ENCODE measurements at places on chromosomes 1 and 21. TPM values are rescaled to one million over a fixed set of nuclear protein-coding genes. Genes with fewer than 3 reads are reported as not detected.

DCST2 gene
- total RNA-seq = not detected

ATAD3C gene
- not detected for total RNA-seq

ITGB2 gene
- 3.5 TPM for total RNA-seq

C1orf56 gene
- 1.7 TPM for total RNA-seq

ATG4C gene
- total RNA-seq = 7.3 TPM

OR2T2 gene
- not detected for total RNA-seq

GPATCH4 gene
- total RNA-seq = 18.7 TPM

PTPN14 gene
- total RNA-seq = 17.4 TPM

IL10RB gene
- total RNA-seq = 32.1 TPM

GPR37L1 gene
- total RNA-seq = not detected

FAM3B gene
- total RNA-seq = not detected

CD34 gene
- total RNA-seq = not detected

ASCL5 gene
- not detected for total RNA-seq

PLXNA2 gene
- 21.0 TPM for total RNA-seq

TTC34 gene
- under 0.01 TPM for total RNA-seq

All from hair follicular keratinocyte (primary cell).